ENCODE measurements at places on chromosomes 3 and 15. TPM values are rescaled to one million over a fixed set of nuclear protein-coding genes. Genes with fewer than 3 reads are reported as not detected.

Gene IGSF10
- 0.84 TPM for total RNA-seq

Gene CISH
- 0.75 TPM for total RNA-seq

Gene TERC
- 0.86 TPM for total RNA-seq

Gene PLA2G4D
- not detected for total RNA-seq

GRCh38 chr3:188558343-188559071 lies 404.6 kb downstream of the LPP start:
- DNase-seq, result peak; percentile 59
- peak overlapping the region; percentile 8 for H3K27ac ChIP-seq
- H3K4me1 ChIP-seq, result peaks cover 13% of the 10 kb centered on the region
- no peak overlapping the region for H3K4me3 ChIP-seq
- no peaks in the 10 kb centered on the region for H3K36me3 ChIP-seq

GRCh38 chr15:41633609-41634008 lies 26.6 kb upstream of the MGA start:
- no peak overlapping the region for H3K27ac ChIP-seq
- no peak overlapping the region for H3K4me3 ChIP-seq
- H3K36me3 ChIP-seq, result no peaks in the 10 kb centered on the region
- H3K27me3 ChIP-seq, result no peaks in the 10 kb centered on the region
- no peak for DNase-seq

DNA sequence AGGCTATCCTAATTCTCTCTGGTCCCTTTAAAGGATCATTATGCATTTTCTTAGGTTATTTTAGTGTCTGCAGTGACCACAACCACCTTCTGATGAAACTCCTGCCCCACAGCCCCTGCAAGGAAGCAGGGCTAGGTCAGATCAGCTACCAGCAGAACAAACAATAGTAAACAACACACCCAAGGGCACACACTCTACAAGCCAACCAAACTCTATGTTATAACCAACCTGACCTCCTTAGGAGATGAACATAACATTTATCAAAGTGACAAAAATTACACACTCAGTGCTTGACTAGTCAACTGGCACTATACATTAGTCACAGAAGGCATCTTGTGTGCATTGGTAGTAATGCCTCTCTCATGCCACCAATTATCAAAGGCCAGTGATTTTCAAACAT lies 17.3 kb downstream of the DENND6A start:
- no peak overlapping the region for H3K27ac ChIP-seq
- no peak overlapping the region for H3K4me3 ChIP-seq
- no peaks in the 10 kb centered on the region for H3K4me1 ChIP-seq
- H3K36me3 ChIP-seq, result peaks cover 3% of the 10 kb centered on the region

GRCh38 chr3:53999725-54000124 lies 108.1 kb upstream of the SELENOK start:
- no peak for DNase-seq
- H3K4me3 ChIP-seq, result no peak overlapping the region
- H3K27ac ChIP-seq, result no peak overlapping the region
- no peaks in the 10 kb centered on the region for H3K36me3 ChIP-seq
- H3K27me3 ChIP-seq, result no peaks in the 10 kb centered on the region
- no peaks in the 10 kb centered on the region for H3K4me1 ChIP-seq

DNA sequence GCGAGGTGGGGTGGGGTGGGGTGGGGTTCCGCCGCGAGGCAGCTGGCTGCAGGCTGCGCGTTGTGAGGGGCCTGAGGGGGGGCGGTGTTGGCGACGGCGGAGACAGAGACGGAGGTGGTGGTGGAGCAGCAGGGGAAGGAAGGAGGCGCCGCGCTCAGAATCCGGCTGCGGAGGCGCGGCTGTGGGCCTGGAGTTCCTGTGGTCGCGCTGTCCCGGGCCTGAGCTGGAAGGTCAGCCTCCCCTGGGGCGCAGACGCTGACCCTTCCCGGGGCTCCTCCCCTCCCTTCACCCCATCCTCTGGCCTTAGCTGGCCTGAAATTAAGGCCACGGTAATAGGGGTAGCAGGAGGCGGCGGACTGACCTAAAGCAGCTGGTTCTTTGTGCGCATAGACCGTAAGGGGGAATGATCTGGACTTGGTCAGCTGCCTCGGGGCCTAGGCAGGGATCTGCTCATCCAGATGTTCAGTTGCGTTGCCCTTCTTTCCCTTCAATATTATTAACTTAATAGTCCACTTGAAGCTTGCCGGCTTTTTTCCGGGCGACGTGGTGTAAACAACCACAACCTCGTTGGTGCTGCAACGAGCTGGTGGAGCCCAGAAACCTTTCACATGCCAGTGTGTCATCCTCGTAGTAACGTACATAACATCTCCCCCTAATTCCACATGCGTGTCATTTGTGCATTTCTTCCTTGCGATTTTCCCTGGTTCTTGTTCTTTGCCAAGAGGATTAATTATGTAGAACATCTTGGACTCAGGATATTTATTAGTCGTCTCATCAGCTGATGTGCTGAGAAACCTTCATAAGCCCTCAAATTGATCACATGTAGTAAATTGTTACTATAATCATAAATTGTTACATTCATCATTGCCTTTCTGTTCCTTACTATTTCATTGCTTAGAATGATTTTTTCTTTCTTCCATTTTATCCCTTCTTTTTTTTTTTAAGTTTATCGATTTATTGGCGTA lies 626 bp downstream of the SEC62 start:
- H3K4me1 ChIP-seq, result peaks cover 16% of the 10 kb centered on the region
- H3K27me3 ChIP-seq, result no peaks in the 10 kb centered on the region
- H3K27ac ChIP-seq, result peak overlapping the region; percentile 90

DNA sequence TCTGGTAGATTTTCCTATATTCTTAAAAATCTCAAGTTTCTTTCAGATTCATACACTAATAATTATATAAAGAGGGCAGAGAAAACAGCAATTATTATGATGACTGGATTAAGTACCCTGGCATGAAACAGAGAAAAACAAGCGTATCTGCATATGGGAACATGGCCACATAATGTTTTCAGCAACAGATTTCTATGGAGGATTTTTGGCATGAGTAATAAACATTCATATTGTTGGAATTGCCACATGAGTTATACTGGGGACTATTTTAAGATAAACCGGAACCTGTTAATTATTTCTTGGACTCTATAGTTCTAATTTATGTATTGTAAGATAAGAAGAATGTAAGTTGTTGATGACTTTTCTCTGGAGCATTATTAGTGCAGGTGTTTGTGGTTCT lies 112.7 kb downstream of the OXSM start:
- no peak overlapping the region for H3K4me3 ChIP-seq
- no peaks in the 10 kb centered on the region for H3K4me1 ChIP-seq
- no peaks in the 10 kb centered on the region for H3K27me3 ChIP-seq
- H3K36me3 ChIP-seq, result no peaks in the 10 kb centered on the region

DNA sequence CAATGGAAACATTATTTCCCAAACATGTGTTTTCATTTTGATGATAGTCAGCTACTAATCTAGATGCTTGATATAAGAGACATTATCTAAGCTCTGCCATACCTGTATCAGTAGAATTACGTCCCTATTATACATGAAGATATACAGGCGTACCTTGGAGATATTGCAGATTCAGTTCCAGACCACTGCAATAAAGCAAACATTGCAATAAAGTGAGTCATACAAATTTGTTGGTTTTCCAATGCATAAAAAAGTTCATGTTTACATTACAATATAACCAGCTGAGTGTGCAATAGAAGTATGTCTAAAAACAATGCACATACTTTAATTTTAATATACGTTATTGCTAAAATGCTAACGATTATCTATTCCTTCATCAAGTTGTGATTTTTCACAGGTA lies 236.0 kb upstream of the ZNF717 start:
- H3K36me3 ChIP-seq, result no peaks in the 10 kb centered on the region
- no peak overlapping the region for H3K27ac ChIP-seq
- H3K4me3 ChIP-seq, result no peak overlapping the region
- DNase-seq, result no peak
- H3K27me3 ChIP-seq, result no peaks in the 10 kb centered on the region
- H3K4me1 ChIP-seq, result no peaks in the 10 kb centered on the region

DNA sequence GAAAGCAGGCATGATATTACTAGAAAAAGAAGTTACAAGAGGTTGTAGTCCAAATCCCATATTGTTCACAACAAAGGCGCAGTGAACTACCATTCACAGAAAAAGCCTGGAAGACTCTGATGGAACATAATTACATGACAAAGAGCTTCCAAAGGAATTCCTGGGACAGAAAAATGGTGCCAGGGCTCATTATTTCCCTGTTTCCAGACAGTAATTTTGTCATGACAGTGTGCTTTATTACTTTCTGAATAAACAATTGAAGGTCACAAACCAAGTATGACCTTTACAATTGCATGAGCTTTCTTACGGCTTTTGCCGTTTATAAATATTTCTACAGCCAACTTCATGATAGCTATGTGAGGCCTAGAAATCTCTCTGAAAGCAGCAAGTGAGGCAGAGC lies 61.0 kb downstream of the CYFIP1 start:
- no peaks in the 10 kb centered on the region for H3K27me3 ChIP-seq
- no peak for DNase-seq
- no peak overlapping the region for H3K4me3 ChIP-seq
- H3K36me3 ChIP-seq, result peaks cover 22% of the 10 kb centered on the region
- H3K27ac ChIP-seq, result no peak overlapping the region
